Activated T-cell treated with anti-CD3 and anti-CD28 coated beads, Interleukin-2, amount 50 U/mL, for 48 hours (primary cell): ENCODE measurements at places on chromosomes 1 and 21.
A peak's percentile ranks its signal among the peaks of the same experiment; 100 is the strongest.

DNA sequence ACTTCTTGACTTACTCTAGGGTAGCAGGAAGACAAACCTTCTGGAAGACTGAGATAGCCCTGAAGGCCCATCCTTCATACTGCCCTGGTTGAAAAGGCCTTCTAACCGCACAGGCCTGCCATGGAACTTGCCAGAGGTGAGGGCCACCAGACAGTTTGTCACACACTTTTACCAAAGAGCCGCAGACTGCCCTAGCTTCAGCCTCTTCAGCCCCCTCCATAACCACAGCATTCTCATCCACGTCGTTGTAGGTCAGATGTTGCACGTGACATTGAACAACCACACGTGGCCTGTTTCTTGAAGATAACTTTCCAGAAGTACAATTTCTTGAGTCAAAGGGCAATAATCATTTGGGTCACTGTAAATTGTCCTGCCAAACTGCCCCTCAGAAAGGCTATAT is 18.9 kb downstream of the ZNF362 start:
- DNase-seq, result no peak

- DNase-seq, result no peak
Measured at GRCh38 chr1:12453400-12454343, 164.3 kb downstream of the DHRS3 start.

GRCh38 chr1:241658081-241658793 is 6.2 kb downstream of the WDR64 start:
- no peak for DNase-seq

DNA sequence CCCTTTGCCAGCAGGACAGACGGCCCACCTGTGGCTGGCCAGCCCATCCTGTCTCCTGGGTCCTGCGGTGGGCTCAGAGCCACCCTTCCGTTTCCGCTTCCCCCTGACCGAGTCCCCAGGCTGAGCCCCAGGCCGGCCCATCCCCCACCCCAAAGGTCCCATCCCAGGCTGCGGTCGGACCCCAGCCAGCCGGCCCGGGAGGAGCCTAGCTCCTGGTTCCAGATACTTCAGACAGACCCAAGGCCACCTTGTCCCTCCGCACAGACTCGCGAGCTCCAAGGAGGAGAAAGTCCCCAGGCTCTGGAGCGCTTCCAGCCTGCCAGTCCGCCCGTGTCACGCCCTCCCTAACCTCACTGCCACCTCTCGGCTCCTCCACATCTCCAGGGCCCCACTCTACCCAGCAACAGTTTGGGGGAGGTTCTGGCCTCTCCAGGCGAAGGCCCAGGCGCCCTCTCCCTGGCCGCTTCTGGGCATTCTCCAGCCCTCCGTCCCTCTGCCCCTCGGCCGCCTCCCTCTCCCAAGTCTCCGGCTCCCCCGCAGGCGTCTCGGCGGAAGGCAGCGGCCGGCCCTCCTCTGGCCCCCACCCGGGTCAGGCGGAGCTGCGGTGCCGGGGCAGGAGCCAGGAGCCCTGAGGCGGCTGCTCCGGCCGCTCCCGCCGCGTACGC is 835 bp downstream of the LRRN2 start:
- DNase-seq, result peak; percentile 28

DNA sequence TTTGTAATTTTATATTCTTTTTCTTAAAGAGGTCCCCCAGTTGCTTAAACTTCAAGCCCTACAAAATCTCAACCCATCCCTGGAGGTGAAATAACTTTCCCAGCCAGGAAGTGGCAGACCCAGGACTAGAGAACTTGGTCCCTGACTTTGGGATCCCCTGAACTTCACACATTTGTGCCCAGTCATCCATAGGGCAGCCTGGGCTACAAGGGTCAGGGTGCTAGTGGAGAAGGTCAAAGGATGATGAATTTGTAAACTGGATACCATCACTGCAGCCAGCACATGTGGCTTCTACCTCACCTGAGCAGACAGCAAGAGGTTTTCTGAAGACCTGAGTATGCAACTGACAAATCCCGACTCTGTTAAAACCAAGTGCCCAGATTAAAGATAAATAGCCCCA is 31.4 kb downstream of the HIVEP3 start:
- no peak for DNase-seq

GRCh38 chr1:57957576-57957975 is 533.7 kb upstream of the DAB1 start:
- DNase-seq, result no peak

GRCh38 chr1:99131546-99131945 is 126.9 kb upstream of the PLPPR5 start:
- no peak for DNase-seq

DNA sequence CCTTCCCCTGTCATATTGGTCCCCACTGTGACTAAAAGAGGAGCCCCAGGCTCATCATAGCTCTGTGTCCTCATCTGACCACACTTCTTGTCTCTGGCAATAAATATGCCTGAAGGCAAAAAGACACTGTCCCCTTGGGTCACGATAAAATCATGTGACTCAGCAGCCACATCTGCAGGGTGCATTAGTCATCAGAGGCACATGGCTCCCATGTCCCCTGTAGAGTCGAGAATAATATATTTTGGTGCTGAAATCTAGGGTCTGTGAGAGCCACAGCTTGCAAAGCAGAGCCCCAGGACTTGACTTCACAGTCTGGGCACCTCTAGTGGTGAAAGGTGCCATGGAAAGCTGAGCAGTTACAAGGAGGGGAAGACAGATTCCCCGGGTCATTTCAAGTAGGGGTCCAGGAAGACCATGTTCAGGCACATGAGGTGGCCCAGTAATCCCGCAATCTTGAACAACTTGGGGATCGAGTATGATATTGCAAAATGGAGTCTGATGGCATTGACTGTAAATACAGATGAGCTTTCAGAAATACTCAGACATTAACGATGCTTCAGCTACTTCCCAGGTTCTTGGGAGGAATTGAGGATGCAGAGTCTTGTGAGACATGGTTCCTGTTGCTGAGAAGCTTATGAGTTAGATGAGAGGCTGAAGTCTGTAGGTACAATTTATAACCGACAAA is 68.6 kb downstream of the SLC35F3 start:
- no peak for DNase-seq

DNA sequence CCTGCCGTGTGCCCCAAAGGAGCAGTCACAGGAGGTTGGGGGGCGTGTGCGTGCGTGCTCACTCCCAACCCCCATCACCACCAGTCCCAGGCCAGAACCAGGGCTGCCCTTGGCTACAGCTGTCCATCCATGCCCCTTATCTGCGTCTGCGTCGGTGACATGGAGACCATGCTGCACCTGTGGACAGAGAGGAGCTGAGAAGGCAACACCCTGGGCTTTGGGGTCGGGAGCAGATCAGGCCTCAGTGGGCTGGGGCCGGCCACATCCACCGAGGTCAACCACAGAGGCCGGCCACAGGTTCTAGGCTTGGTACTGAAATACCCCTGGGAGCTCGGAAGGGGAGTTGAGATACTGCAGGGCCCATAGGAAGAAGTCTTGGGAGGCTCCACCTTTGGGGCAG is 23.5 kb downstream of the COL6A1 start:
- no peak for DNase-seq

DNA sequence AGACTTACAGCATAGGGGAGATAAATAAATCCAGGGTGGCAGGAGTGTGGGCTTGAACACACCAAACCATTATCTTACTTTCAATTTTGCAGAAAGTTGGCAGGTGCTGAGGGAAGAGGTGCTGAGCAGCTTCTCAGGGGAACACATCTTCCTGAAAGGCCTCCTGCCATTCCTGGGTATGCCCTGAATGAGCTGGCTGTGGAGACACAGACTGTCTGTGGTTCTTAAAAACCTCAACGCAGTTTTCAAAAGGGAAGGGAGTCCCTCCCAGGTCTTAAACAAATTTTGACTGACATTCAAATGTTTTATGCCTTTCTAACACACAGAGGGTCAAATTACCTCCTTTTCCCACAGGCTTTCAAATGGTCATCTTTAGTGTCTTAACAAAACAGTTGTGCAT is 166.9 kb downstream of the TNFSF18 start:
- DNase-seq, result peak; percentile 36

GRCh38 chr21:34592120-34592955 is 22.6 kb downstream of the RCAN1 start:
- no peak for DNase-seq

DNA sequence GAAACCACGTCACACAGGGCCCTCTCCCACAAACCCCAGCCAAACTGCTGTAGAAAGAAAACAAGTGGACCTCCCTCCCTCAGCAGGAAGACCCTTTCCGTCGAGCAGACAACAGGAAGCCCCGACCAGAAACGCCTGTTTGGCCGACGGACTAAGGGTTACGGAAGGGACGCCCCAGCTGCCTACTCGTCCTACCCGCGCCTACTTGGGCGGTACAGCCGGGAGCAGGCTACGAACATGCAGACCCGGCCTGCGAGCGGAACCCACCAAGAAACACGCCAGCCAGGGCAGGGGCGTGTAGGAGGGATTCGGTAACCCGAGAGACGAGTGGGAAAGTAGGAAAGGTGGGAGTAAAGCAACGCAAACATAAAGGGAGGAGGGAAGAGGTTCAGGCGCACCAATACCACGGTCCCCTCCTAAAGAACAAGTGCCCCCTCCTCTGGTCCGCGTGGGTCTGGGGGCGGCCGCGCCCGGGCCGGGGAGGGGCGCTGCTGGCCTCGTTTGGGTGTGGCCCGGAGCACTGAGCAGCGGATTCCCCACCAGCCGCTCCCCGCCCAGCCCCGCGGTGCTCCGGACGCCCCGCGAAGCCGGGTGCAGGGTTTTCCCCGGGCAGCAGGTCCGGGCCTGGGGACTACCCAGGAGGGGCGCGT is 450 bp downstream of the S100A10 start:
- DNase-seq, result peak; percentile 66

- no peak for DNase-seq
Measured at GRCh38 chr1:247845693-247846017, 4.0 kb upstream of the OR11L1 start.

DNA sequence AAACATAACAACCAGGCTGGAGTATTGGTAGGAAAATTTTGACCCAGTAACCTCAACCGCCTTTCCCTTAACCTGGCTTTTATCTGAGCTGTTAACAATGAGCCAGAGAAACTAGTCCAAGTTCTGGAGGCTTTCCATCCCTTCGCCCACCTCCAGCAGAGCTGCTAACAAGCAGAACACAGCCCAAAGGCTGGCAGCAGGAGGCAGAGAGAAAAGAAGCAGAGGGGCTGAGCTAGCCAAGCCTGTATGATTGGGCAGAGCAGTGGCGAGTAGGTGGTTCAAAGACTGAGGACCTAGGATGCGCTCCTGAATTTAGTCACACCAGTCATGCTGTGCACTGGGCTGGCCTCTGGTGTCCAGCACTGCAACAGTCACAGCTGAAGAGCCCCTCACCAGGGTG is 123.0 kb downstream of the TNR start:
- DNase-seq, result no peak

GRCh38 chr1:77347646-77348045 is 65.8 kb downstream of the AK5 start:
- no peak for DNase-seq

- no peak for DNase-seq
Measured at GRCh38 chr1:158407092-158407491, 7.8 kb upstream of the OR10T2 start.

GRCh38 chr1:93489756-93490155 is 41.8 kb downstream of the FNBP1L start:
- no peak for DNase-seq

DNA sequence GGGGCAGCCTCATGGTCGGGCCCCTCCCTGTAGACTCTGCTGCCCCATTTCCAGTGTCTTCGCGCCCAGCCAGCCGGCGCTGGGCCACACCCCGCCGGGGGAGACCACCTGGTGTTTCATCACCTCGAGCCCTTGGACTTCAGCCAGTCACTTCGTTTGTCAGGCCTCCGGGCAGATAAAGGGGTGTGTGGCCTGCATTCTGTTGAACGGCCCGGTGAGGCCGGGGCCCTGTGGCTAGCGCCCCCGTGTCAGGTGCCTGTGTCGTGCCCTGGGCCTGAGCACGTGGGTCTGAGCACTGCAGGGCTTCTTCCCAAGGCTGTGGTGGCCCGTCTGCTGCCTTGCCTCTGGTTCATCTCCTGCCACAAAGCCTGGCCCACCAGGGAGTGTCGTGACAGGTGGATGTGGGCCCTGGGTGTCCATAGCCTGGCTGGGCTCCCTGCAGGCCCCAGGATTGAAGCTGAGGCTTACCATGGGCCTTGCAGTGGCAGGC is 65.2 kb upstream of the DIP2A start:
- DNase-seq, result no peak

DNA sequence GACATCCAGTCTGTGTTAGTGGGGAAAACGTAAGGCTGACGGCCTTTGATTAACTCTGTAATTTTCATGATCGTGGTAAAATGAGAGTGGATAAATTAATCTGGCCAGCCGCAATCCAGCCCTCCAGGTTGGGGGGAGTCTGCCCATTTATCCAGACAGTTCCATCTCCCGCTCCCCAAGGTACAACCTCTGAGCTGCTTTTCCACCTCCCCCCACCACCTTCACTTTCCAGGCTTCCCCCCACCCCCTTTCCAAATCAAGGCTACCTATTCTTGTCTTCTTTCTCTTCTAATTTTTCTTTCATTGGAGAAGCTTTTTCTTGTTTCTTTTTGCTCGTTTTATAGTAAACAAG is 6.0 kb downstream of the MIER1 start:
- no peak for DNase-seq

DNA sequence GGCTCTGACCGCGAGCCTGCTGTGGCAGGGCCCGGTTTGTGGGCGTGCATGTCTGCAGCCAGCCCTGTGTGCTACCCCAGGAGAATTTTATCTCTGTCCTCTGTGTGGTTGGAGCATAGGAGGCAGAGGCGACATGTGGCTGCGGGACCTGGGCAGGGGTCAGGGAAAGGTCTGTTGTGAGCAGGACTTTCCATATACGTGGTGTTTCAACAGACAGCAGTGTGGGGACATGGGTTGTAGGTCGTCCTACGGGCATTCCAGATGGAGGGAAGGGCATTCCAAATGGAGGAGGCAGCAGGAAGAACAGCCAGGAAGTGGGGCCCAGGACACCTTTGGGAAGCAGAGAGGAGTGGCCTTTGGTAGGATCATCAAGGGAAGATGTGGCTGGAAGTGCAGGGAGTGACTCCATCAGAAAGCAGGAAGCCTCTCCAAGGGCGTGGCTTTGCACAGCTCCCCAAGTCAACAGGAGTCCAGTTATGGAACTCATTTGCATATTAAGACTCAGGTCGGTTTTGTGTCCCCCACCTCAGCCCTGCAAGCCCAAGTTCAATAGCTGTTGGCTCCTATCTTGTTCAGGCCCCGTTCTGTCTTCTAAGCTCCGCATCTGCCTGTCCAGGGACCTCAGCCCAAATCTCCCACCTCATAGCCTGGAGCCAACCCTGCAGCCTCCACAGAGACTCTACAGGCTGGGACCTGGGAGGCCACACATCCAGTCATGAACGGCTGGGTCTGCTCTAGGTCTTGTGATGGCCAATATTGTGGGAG is 309.1 kb downstream of the MATN1 start:
- peak; percentile 3 for DNase-seq

- no peak for DNase-seq
Measured at GRCh38 chr1:177287994-177288393, 117.2 kb downstream of the BRINP2 start.

GRCh38 chr1:163768576-163768975 is 446.8 kb downstream of the NUF2 start:
- no peak for DNase-seq

GRCh38 chr1:6171548-6172124 is 8.5 kb downstream of the CHD5 start:
- no peak for DNase-seq

DNA sequence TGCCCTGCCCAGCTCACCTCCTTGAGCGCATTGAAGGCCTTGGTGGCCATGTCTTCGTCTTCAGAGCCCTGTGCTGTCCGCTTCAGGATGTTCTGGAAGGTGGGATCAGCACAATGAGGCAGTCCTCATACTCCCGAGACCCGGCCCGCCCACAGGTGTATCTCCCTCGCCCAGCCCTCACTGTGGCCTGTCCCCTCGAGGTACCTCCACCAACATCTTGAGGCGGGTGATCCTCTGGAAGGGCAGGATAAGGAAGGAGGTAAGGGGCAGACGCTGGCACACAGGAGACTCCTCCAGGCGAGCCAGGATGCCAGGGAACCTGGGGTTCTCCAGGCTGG is 7.1 kb downstream of the ARHGEF19 start:
- DNase-seq, result no peak
